ENCODE measurements at places on chromosomes 13 and 19. TPM values are rescaled to one million over a fixed set of nuclear protein-coding genes. Genes with fewer than 3 reads are reported as not detected.

DNA sequence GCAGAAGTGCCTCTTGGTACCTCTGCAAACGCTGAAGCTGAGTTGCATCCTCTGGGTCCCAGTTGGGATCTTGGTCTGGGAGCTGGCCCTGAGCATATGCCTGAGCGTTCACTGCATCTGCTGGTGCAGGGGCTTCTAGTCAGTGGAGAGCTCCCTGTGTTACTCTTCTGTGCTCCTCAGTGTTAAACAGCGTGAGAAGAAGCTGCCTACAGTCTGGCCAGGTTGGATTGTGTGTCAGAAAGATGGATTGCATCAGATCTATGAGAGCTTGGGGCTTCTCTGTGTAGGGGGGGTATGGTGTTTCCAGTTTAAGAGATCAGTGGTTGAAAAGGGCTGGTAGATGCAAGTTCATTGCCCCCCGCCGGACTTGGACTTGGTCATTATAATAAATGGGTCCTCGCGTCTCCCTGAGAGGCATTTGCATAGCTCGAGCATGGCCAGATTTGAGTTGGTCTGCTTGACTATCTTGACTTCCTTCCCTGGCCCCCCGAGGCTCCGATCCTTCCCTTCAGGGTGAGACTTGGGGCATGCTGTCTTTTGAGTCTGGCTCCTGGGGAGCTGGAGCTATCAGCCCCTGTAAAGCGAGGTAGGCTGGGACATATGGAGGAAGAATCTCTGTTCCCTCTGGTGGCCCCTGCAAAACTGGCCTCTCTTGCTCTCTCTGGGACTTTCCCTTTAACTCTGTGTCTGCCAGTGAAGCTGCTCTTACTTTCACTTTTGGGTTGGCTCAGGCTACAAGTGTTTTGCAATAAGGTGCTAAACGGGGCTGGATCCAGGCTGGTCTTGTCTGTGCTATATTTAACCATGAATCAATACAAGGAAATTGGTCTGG lies 52.9 kb downstream of the OR10H4 start:
- DNase-seq: peak; percentile 62

The ANKLE1 gene
- 0.06 TPM for total RNA-seq

The CHST8 gene
- total RNA-seq: 6.8 TPM

GRCh38 chr13:101267656-101268055 lies 148.7 kb downstream of the NALCN start:
- DNase-seq: peak; percentile 70

DNA sequence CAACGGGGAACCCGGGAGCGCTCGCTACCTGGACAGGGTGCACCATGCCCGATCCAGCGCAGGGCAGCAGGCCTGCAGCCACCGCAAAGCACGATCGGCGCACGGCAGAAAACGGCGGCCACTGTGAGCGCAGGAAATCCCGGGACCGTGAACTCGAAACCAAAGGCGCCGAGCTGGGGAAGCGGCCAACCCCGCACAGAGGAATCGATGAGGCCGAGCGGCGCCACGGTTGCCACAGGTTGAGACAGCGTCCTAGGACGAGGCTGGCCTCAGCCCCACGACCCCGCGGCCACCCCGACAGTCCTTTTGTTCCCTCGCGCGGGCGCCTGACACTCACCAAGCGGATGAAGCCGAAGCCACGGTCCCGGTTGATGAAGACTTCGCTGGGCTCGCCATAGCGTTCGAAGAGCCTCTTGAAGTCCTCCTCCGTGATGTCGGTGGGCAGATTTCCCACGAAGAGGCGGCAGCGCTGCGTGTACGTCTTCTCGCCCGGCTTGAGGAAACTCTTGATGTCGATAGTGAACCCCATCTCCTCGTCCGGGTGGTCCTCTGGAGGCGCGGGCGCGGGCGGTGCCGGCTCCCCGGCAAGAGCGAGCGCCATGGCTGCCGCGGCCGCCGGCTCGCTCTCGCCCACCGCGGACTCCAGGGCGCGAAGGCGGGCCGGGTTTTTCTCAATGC lies 557 bp downstream of the PSPC1 start:
- DNase-seq: no peak

GRCh38 chr19:18469069-18469846 lies 31.3 kb upstream of the ISYNA1 start:
- DNase-seq: peak; percentile 54

GRCh38 chr19:45096700-45097099 lies 3.7 kb downstream of the PPP1R37 start:
- no peak for DNase-seq
